ENCODE measurements at places on chromosomes 7 and 10.

DNA sequence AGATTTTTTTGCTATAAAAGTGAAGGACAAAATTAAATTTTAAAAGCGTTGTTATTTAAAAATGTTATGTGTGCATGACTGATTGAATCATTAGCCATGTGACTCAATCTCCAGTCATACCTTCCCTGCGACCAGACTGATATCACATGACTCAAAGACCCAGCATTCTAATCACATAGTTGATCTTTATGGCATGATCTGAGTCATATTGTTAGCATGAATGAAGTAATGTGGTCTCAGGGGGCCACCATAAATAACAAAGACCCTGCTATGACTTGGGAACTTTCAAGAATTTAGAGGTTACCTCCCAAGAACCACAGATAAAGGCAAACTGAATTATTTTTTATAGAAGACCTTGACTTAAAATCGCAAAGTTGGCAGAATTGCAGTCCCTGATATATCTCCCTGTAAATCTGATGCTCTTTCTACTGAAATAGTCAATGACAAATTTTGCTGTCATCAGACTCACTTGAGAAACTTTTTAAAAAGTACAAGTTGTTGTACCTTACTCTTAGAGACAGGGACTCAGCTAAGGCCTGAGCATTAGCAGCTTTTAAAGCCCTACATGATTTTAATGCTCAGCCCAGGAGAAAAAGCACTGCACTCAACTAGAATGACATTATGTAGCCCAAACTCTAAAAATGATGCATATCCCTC lies 717.3 kb downstream of the XPNPEP1 start:
- DNase-seq, result no peak

GRCh38 chr10:129400426-129400825 lies 66.6 kb upstream of the MGMT start:
- no peak for DNase-seq

GRCh38 chr10:5089865-5090264 lies 4.3 kb upstream of the AKR1C3 start:
- no peak for DNase-seq

- DNase-seq, result no peak
Measured at GRCh38 chr7:305410-306151, 15.6 kb downstream of the FOXL3 start.

GRCh38 chr10:98047009-98047741 lies 16.8 kb upstream of the CRTAC1 start:
- peak; percentile 47 for DNase-seq

Data from amygdala (tissue), 56 donors.